ENCODE measurements at places on chromosomes 16 and 17.
A peak's percentile ranks its signal among the peaks of the same experiment; 100 is the strongest.

GRCh38 chr16:58511933-58512815, 3.1 kb upstream of the SETD6 start:
- peak; percentile 21 for DNase-seq

DNA sequence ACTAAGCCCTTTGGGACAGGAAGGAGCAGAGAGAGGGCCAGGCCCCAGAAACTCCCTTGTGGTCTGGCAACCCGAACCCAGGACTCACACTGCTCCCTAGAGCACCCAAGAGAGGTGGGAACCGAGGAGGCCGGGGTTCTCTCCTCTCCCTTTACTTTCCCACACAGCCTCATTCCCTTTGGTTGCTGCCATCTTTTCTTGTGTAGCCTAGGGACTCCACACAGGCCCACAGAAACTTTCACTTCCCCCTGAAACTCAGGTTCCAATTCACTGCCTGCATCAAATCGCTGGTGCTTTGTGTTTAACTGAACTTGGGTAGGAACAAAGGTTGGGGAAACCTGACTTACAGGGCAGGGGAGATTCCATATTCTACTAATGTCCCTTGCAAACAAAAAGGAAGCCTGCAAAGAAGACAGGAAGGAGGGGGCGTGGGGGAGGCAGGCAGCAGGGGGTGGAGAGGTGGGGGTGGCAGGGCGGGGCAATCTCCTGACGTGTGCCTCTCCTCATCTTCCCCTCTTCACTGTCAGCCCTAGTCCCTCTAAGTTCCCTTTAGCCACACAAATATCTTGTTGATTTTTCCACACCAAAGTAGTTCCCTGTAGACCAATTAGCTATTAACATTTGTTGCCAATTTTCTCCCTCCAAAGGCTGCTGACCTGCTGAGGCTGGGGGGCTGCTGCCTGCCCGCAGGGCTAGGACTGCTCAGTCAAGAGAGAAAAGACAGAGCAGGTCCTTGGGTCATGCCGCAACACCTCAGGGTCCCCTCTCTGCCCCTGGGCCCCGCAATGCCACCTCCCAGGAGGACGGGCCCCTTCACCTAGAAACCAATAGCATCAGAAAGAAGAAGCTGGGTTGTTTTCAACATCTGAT, 8.0 kb downstream of the ST3GAL2 start:
- peak; percentile 47 for DNase-seq

DNA sequence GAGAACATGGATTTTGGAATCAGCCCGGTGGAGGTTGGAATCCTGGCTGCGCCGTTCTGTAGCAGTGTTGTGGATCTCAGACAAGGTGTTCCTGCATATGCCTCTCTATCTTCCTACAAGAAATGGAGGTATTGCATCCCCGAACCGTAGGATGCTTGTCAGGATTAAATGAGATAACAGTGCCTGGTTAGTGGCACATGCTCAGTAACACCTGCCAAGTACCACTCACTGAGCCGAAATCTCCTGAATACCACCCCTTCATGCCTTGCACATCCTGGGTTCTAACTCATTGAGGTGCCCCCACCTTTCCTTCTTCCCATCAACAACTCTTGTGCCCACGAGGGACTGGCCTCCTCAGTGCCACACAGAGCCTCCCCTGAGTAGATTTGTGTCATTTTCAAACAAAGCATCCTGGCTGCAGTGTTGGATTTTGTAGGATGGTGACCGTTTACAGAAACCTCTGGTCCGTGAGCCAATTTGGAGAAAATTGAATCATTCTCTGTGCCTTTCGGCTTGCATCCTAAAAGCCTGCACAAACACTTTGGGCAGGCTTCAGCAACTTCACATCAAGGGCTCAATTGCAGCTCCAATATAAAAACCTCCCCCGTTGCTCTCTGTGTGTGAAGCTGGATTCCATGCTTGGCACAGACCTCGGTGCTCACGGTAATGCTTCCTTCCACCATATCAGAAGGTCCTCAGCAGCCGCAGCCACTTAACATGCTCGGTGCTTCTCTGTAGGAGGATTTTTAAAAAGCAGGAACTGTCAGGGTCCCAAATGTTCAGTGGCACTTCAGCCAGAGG, 84.2 kb downstream of the WWOX start:
- DNase-seq = no peak

DNA sequence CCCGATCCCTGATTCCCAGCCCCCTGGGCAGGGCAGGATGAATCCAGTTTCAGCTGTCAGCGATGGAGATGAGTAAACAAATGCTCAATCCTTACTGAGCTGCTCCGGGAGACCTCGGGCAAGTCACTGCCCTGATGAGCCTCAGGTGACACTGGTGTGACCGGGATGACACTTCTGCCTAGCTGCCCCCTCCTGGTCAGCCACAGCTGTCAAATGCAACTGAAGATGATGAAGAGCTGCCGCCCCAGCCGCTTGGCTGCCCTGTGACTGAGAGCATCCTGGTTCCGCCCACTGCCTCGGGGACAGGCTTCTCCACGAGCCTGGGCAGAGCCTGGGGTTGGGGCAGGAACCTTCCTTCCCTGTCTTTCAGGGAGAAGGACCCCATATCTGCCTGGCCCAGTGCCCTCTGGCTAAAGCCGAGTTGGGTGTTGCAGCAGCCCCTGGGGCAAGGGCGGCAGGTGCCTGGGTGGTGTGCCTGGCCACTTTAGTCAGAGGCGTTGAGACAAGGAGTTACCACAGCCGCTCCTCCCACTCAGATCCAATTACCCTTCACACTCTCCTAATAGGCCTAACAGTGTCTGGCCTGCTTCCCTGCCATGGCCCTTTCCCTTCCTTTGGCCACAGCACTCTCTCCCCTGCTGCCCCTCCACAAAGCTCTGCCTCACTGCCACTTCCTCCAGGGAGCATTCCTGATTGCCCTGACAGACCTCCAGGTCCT, 5.5 kb downstream of the CCL17 start:
- DNase-seq = no peak

GRCh38 chr17:77061669-77062068, 79.1 kb upstream of the SEC14L1 start:
- DNase-seq = no peak

- DNase-seq = no peak
Measured at GRCh38 chr16:81786321-81786720, 7.2 kb downstream of the PLCG2 start.

- no peak for DNase-seq
Measured at GRCh38 chr17:49624896-49625295, 49.2 kb downstream of the NXPH3 start.

DNA sequence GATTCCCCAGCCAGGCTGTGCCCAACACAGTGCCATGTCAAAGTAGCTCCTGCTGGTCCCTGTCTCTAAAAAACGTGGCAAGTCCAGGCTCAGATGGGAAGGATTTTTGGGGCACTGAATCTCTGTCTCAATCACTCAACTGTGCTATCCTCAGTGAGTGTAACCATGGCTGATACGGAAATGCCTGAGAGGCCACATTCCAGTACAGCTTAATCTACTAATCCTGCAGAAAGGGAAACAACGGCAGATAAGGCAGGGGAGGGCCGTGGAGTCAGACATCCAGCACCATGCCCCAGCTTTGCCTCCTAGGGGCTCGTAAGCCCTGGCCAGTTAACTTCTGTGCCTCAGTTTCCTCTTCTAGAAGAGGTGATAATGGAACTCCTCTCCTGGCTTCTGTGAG, 251.7 kb downstream of the CPPED1 start:
- no peak for DNase-seq
